Bone marrow (tissue), 2 donors: ENCODE measurements at places on chromosomes 13 and 19.

DNA sequence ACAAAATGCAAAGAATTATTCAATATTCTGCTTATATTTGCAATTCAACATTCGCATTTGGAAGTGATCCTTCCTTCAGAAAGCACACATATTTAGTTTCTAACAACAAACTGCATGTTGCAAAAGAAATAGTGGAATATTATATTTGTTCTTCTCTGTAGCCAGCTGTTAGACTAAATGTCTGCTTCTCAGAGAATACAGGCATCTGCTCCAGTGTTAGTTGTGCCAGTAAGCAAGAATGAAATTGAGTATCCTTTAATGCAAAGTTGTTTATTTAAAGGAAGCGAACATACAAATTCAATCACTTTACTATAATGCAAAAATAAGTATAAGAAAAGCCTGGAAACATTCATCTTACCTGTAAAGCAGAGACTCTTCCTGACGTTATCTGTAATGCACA lies 663 bp downstream of the SLITRK6 start:
- no peak for DNase-seq

GRCh38 chr13:95627590-95627989 lies 16.9 kb downstream of the DZIP1 start:
- DNase-seq = no peak

DNA sequence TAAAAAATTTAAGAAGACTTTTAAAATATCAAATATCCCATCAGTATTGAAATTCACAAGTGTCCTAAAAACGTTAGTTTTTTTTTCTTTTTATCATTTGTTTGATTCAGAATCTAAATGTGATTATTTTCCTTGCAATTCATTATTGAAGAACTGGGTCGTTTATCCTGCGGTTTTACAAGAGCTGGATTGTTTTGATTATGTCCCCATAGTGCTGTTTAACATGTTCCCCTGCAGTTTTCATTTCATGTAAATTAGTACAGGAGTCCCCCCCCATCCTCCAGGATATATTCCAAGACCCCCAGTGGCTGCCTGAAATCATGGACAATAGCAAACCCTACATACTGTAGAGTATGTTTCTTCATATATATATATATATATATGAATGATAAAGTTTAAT lies 105.7 kb downstream of the KCTD15 start:
- DNase-seq = no peak

DNA sequence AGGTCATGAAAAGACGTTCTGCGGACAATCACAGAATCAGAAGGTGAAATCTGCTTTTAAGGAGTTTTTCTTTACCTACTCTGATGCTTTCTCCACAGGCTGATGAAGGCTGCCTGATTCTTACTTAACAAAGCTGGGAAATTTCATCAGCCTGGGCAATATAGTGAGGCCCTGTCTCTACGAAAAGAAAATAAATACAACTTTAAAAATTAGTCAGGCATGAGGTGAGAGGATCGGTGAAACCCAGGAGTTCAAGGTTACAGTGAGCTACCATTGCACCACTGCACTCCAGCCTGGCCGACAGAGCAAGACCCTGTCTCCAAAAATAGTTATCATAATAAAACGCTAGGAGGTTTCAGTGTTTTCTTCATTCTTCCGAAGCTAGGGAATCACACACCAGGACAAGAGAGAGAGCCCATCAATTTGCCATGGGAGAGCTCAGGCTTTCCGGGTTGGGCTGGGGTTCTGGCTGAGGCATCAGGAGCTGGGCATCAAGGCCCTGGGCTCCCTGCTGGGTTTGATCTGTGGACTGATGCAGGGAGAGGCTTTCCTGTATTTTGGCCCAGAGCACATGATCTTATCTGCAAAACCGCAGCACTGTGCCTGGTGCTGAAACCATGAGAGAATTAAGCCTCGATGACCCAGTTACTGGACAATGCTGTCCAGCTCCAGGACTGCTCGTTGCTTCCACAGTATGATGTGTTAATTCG lies 25.1 kb upstream of the CEBPG start:
- no peak for DNase-seq

DNA sequence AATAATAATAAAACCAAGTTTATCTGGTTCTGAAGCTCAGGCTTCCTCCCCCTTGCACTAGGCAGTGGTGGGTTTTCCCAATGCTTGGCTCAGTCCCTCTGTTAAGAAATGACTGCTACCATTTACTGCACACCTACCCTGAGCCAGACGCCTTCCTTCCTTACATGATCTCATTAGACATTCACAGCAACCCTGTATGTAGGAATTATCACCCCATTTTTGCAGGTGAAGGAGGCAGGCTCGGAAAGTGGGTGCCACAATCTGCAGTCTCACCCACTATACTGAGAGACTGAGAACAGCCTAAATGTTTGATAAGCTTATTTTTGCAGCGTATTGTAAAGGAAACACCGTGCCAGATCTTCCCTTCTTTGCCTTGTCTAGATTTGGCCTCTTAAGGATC lies 18.3 kb upstream of the CACNG8 start:
- no peak for DNase-seq

DNA sequence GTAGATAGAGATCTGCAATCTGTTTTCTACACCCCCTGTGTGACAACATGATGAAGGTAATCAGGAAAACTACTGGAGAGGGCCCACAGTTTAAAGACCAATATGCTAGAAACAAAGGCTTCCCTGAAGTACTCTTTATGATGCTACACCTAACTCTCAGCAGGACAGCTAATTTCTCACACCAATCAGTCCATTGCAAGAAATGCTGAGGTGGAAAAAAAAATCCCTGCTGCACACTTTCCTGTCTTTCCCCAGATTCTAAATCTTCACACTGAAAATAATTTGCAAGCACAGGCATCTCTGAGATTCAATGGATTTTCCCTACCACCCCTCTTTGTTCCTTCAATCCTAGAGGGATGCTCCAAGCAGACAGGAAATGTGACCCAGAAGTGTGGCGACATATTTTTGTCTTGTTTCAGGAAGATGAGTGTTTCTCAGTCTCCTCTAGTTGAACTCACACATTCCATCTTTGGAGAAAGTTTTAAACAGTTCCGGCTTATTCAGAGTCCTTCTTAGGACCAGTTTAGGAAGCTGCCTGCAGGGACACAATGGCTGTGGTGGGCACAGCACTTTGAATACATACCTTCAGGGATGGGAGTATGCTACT lies 671.6 kb downstream of the DIAPH3 start:
- no peak for DNase-seq

GRCh38 chr13:111280681-111281585 lies 39.5 kb upstream of the TEX29 start:
- no peak for DNase-seq

- DNase-seq = no peak
Observed at GRCh38 chr13:80753866-80754265, 412.9 kb upstream of the SPRY2 start.

- DNase-seq = no peak
Observed at GRCh38 chr13:76687467-76687866, 198.7 kb downstream of the KCTD12 start.

DNA sequence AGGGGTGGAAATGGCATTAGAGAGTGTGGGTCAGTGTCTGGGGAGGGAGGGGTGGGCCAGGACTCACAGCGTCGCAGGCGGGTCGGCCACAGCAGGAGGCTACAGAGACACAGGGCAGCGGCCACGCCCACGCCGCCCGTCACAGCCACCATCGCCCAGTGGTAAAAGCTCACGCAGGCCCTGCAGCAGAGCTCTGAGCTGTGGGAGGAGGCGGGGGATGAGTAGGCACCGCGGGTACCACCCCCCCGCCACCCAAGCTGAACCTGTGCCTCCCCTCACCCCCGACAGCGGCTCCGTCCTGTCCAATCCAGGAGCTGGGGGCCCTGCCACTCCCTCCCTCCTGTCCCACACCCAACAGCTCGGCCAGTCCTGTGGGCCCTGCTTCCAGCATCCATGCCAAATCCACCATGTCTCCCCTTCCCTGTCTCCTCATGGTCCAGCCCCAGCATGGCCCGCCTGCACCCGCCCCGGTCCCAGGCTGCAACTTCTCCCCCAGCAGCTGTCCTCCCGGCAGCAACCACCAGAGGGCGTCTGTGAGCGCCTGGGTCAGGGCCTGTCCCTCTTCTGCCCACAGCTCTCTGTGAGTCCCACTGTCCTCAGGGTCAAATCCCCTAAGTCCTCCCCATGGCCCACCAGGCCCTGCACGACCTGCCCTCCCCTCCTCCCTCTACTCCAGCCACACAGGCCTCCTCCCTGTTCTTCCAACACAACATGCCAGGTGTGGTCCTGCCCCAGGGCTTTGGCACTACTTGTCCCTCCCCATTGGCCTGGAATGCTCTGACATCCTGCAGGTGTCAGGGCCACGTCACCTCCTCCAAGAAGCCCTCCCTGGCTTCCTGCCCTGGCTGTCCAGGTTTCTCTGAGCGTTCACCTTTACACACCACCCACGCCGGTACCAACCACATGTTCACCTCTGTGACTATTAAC lies 6.0 kb downstream of the TEKTIP1 start:
- peak; percentile 53 for DNase-seq

GRCh38 chr13:112828756-112829155 lies 138.9 kb downstream of the ATP11A start:
- DNase-seq = no peak

- no peak for DNase-seq
Observed at GRCh38 chr13:74204602-74205312, 70.6 kb upstream of the KLF12 start.

DNA sequence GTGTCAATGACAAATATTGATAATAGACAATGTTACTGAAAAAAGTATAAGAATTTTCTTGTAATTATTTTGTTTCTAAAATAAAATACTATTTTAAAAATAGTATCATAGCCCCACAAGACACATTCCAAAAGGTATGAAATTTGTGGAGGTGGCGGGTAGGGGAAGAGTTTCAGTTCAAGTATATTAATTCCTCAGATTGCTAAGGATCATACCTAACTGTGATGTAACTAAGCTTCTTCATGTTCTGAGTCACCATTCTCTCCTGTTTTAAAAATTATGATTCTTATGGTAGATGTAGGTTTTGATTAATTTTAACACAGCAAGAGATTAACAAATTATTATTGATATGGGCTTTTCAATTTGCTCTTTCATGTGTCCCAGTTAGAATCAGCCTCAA lies 61.3 kb downstream of the MYO16 start:
- DNase-seq = no peak

GRCh38 chr19:5985098-5985783 lies 7.3 kb upstream of the RANBP3 start:
- DNase-seq = no peak

GRCh38 chr19:57314146-57314545 lies 6.1 kb upstream of the ZNF543 start:
- no peak for DNase-seq

- DNase-seq = no peak
Observed at GRCh38 chr19:30053558-30053957, 111.5 kb downstream of the URI1 start.

DNA sequence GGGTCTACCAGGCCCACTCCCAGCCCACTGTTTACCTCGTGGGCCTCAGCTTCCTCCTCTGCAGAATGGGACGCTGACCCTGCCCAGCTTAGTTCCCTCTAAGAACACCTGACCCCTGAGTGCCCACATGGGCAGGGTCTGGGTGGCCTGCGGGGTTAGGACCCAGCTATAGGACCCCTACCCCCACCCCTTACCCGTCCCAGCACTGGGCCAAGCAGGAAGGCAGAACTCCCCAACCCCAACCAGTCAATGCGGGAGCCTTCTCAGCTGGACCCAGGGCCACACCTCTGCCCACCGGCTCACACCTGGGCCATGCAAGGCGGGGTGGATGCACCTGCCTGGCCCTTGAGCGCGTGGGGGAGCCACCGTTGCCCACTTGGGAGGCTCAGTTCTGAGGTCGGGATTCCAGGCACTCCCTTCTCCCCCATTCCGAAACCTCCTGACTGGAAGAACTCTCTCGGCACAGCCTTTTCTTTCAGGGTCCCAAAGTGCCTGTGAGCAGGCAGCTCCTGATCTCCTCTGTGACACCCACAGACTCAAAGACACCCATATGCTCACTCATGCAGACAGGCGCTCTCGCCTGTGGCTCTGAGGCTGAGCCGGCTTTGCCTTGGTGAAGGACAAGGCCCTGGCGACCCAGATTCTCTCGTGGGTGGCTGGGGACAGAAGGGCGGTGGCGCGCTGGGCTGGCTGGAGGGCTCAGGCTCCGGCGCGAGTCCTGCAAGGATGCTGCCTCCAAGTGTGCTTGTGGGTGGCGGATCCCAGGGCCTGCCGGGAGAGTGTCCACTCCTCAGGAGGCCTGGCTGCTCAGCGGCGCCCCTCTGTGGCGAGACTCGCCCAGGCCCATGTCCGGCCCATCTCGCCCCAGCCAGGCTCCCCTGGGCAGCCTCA lies 27.9 kb upstream of the PARP4 start:
- no peak for DNase-seq

DNA sequence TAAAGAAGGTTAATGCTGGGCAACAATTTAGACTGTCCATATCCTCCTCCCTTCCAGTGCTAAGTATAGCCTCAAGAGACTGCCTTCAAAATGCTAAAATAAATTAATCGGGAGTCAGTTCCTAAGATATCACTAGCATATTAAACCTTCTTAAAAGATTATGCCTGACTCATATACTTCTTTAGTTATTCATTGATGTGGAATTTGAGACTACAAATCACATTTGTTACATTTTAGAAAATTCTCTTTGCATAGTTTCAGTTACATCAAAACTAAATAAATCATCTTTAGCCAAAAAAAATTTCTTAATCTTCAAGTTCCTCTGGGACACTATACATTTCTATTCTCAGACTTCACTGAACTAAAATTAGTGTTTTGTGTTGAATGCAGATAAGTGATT lies 769.1 kb downstream of the PCDH9 start:
- no peak for DNase-seq

- no peak for DNase-seq
Observed at GRCh38 chr19:50332244-50333038, 3.3 kb upstream of the KCNC3 start.
